ENCODE measurements at places on chromosomes 5 and 9.

DNA sequence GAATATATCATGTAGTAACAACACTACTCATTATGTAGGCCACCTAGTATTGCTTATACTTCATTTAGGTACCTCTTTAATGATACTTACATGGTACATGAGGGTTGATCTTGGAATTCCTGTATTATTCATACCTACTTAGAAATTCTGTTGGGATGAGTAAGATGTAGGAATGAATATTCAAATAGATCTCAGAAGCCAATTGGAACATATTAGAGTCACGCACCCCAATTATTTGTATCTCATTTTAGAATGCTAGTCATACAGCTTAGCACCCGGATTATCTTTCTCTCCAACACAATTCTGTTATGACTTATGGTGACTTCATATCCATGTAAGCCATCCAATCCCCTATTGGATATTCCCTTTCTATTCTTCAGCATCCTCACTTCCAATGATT, 106.7 kb upstream of the SH3GL2 start:
- H3K27me3 ChIP-seq: no peaks in the 10 kb centered on the region
- no peaks in the 10 kb centered on the region for H3K4me1 ChIP-seq
- DNase-seq: no peak
- H3K27ac ChIP-seq: no peak overlapping the region

GRCh38 chr9:87193925-87194868, 246.9 kb upstream of the GAS1 start:
- no peak overlapping the region for H3K4me3 ChIP-seq
- no peak overlapping the region for H3K27ac ChIP-seq
- no peaks in the 10 kb centered on the region for H3K36me3 ChIP-seq
- no peaks in the 10 kb centered on the region for H3K4me1 ChIP-seq
- DNase-seq: no peak

- H3K27ac ChIP-seq: no peak overlapping the region
- H3K4me3 ChIP-seq: no peak overlapping the region
- no peaks in the 10 kb centered on the region for H3K4me1 ChIP-seq
Measured at GRCh38 chr5:134935711-134936602, 31.0 kb downstream of the PCBD2 start.

GRCh38 chr5:131163276-131164119, 1.6 kb downstream of the HINT1 start:
- H3K4me1 ChIP-seq: no peaks in the 10 kb centered on the region
- no peaks in the 10 kb centered on the region for H3K27me3 ChIP-seq
- H3K4me3 ChIP-seq: peak overlapping the region; percentile 71
- peaks cover 14% of the 10 kb centered on the region for H3K36me3 ChIP-seq
- no peak for DNase-seq
